Smooth muscle cell of the brain vasculature (primary cell): ENCODE measurements at places on chromosomes 5 and 9.

DNA sequence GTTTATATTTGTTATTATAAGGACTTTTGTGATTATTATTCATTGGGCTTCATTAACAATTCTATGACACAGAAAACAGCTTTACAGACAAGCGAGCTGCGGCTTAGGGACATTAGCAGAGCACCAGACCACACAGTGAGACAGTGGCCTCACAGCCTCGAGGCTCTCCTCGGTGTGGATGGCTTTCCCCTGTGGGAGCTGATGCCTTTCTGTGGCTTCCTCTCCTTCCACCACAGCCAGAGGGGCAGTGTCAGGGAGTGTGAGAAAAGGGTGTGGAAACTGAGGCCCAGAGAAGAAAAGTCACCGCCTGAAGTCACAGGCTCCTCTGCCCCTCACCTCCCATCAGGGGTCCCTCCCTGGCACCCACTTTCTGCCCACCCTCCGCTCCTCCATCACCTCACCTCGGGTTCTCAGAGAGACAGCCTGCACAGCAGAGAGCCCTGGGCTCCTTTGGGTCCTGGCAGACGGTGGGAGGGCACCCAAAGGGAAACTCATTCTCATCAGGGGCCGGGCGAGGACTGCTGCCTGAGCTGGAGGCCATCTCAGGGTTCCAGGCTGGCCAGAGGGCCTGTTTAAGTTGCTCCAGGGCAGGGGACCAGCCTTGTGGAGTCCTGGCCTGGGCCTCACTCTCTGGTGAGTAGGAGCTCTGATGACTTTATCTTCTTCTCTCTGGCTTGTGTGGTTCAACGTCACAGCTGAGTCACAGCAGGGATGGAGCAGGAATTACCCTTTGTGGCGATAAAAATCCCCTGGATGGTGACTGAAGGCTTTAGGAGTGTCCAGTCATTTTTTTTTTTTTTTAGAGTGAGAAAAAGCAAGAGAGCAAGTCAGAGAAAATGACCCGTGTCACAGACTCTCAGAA lies 830 bp downstream of the TRAF1 start:
- DNase-seq: no peak

GRCh38 chr5:75681125-75681830 lies 36.0 kb downstream of the POC5 start:
- peak; percentile 7 for DNase-seq

DNA sequence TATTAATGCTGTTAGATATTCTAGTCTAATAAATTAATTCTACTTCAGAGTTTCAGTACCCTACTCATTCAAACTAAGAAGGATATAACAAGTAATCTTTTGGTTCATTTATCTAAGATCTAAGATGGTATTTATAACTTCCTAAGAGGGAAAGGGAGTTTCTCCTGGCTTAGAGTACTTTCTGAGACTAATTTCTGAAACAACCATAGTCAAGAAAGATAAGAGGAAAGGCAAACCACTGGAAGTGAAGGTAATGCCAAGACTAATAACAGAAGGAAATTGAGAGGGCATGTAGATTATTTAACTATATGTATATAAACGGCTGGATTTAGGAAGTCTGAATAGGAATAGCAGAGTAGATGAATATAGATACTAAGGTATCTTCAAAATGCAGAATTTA lies 112.4 kb upstream of the ACOT12 start:
- no peak for DNase-seq

DNA sequence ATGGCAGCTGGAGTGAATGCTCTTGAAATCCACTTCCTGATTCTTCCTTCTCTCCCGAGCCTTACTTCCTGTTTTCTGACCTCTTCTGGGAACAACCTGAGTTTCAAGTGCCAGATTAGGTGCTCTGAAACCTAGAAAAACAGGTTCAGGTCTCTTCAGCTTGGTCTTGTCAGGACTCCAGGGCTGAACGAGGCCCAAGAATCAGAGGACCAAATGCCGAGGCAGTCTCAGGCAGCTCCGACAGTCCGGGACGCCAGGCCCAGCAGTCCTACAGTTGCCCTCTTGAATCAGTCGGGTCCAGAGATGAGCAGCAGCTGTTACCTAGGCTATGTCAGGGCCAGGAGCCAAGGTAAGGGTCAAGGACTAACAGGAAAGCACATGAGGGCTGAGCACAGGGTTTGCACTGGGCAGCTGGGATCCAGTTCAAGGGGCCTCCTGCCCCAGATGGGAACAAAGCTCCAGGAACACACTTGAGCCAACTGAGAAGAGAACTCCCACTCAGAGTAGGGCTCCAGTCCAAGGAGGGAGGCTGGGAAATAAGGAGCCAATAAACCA lies 38.3 kb upstream of the ADRA1B start:
- DNase-seq: no peak

GRCh38 chr5:53614376-53614885 lies 54.0 kb downstream of the NDUFS4 start:
- DNase-seq: no peak

DNA sequence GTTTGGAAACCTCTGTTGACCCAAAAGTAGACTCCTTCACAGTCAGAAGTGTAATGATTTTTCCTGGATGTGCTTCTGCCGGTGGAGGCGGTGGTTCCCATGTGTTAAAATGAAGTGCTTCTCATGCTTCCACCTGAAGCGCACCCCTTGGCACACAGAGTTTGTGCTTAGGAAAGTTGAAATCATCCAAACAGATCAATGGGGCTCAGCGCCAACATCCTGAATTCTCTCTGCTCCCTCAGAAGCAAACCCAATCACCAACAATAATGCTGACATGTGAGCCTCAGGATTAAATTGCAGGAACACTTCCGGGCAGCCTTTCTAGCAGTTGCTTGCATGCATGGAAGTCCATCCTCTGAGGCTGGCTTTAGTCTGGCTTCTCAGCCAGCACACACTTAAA lies 71.0 kb downstream of the MED10 start:
- DNase-seq: no peak

DNA sequence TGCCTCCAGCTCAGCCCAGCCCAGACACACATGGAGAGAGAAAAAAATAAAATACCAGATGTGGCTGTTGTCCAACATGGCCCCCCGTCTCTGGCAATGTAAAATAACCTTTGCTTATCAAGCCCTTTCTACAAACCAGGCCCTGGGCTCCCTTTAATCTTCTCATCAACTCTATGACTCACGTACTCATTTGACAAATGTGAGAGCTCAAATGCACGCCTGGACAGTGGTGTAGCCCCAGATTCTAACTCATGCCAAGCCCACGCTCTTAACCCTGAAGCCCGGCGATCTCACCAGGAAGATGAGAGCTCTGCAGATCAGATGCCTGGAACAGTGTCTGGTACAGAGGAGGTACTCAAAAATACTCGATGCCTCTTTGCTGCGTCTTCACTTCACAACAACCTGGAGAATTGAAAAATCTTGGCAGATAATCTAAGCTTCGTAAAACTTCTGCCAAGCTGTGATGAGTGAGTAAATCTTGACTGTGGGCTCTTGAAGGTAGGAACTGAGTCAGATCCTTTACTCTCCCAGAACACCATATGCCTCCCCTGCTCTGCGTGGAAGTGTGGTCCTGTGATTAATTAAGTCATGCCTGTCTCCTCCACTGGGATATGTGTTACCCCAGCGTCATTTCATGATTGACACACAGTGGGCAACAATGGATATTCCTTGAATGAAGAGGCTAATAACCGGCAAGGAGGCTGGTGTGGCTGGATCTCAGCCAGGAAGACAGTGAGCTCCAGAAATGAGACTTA lies 102.0 kb upstream of the FSTL4 start:
- DNase-seq: no peak

- no peak for DNase-seq
Measured at GRCh38 chr5:15587916-15588315, 87.9 kb downstream of the FBXL7 start.
